Hematopoietic multipotent progenitor cell treated with erythropoietin and hydrocortisone succinate and interleukin-3 and kit ligand, for 4 days (in vitro differentiated cells): ENCODE measurements at places on chromosomes 13 and 19.

GRCh38 chr13:32940601-32941000 lies 75.6 kb upstream of the KL start:
- DNase-seq, result peak; percentile 78

GRCh38 chr19:46394402-46394797 lies 19.0 kb downstream of the CCDC8 start:
- no peak for DNase-seq

- no peak for DNase-seq
Measured at GRCh38 chr19:9052894-9053293, 34.0 kb upstream of the OR1M1 start.

GRCh38 chr19:52211926-52212571 lies 22.2 kb downstream of the PPP2R1A start:
- no peak for DNase-seq

DNA sequence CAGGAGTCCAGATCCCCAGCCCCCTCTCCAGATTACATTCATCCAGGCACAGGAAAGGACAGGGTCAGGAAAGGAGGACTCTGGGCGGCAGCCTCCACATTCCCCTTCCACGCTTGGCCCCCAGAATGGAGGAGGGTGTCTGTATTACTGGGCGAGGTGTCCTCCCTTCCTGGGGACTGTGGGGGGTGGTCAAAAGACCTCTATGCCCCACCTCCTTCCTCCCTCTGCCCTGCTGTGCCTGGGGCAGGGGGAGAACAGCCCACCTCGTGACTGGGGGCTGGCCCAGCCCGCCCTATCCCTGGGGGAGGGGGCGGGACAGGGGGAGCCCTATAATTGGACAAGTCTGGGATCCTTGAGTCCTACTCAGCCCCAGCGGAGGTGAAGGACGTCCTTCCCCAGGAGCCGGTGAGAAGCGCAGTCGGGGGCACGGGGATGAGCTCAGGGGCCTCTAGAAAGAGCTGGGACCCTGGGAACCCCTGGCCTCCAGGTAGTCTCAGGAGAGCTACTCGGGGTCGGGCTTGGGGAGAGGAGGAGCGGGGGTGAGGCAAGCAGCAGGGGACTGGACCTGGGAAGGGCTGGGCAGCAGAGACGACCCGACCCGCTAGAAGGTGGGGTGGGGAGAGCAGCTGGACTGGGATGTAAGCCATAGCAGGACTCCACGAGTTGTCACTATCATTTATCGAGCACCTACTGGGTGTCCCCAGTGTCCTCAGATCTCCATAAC lies at the start of gene APOE:
TSS of gene APOE (plus strand) at position 360 of the 724 bp plus-strand sequence. CDS start 829 bp downstream, outside the sequence.
- peak; percentile 59 for DNase-seq
